ENCODE measurements at places on chromosomes 1 and 21.

DNA sequence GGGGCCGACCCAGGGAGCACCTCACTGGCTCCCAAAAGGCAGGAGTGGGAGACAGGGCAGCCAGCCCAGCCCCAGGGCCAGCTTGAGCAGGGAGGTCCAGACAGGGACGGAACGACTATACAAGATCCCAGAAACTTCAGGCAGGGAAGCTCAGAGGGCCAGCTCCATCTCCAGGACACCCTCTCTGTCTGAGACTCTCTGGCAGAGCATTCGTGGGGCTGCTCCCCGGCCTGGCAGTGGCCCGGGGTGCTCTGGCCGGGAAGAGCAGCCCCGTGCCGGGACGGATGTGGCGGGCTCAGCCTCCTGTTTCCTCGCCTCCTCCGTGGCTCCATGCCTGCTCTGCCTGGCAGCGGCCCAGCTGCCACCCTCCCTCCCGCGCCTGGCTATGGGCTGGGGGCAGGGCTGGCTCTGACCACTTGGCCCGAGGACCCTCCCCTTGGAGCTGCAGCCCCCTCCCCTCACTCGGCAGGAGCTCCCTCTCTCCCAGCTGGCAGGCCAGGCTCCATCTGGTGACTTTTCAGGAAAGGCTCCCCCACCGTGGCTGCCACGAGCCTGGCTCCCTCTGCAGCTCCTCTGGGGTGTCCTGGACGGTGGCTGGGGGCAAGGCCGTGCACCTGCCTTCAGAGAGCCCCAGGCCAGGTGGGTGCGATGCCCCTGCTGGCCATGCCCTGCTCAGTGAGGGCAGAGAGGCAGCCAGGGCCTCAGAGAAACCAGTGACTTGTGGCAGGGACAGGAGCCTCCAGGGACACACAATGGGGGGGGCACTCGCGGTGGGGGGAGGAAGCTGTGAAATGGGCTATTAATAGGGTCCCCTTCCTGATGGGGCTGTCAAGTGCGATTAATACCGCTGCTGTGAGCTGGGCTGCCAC, 5.6 kb upstream of the PLCH2 start:
- no peak for DNase-seq

- no peak for DNase-seq
Measured at GRCh38 chr1:169487133-169487532, 1.4 kb upstream of the SLC19A2 start.

DNA sequence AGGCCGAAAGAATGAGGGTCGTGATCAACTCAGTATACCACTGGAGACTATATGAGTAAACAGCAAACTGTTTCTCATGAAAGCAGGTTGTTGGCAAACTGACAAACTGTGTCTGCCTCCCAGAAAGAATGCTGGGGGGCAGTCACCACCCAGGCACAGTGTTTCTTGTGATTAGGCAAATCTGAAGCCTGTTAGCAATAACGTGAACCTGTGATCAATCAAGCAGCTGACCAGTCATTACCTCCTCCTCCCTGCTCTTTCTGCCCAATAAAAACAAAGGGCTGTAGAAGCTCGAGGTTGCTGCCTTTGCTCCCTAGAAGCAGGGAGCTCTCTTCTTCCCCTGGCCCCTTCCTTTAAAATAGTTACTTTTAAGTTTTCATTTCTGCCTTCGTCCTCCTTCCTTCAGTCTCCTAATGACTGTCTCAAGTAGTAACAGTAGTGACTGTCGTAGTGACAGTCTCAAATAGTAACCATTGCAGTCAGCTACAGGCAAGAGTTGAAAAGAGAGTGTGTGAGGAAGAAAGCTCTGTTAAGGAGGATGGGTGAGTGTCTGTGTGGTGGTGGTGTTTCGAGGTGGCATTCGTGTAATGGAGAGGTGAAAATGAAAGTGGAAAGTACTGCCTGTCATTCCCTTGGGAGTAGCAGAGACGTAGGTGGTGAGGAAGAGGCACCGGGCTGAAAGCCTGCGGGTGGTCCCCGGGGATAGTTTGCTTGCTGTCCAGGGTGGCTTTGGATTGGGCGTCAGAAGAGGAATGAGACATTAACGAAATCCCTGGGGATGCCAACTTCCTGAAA, 14.5 kb downstream of the HHAT start:
- DNase-seq = no peak

DNA sequence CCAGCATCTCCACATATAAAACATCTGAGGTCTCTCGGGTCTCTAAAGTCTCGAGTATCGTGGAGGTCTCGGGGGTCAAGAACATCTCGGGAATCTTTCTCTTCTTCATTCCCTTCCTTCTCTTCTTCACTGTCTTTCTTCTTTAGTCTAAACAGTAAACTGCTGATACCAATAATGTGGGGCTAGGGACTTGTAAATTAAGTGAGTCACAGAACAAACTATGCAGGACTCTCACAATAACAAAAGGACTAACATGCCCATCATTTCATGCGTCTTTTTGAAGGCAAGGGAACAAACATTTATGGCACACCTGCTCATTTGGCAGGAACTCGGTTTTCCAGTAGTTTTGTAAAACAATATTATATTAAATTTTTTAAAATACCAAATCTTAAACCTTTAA, 32.4 kb downstream of the PRPF38A start:
- DNase-seq = no peak

- DNase-seq = no peak
Measured at GRCh38 chr1:54453022-54453421, 46.8 kb upstream of the SSBP3 start.

- DNase-seq = no peak
Measured at GRCh38 chr1:217897100-217897499, 266.0 kb downstream of the SPATA17 start.

GRCh38 chr1:105636052-105636451, 1420.4 kb upstream of the PRMT6 start:
- DNase-seq = no peak

GRCh38 chr1:58057826-58058225, 488.7 kb downstream of the OMA1 start:
- DNase-seq = no peak

GRCh38 chr1:171699531-171699930, 42.3 kb downstream of the VAMP4 start:
- DNase-seq = no peak

GRCh38 chr1:5394111-5394510, 598.1 kb downstream of the NPHP4 start:
- DNase-seq = no peak

DNA sequence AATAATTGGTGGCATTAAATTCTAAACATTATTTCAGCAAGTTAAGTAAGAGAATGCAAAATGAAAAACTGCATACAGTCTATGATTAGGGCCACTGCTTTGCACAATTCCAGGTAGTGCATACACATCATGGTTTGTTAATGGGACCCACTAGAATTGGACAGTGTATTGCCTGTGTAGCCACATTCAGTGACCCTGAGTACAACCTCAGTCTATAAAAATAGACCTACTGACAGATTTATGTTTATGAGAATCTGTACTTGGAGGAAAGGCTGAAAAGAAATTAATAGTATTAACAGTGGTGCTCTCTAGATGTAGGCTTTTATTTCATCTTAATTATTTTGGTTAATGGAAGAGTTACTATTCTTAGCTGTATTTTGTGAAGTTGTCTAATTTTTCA, 18.8 kb downstream of the UAP1 start:
- no peak for DNase-seq

GRCh38 chr1:227299688-227300087, 18.6 kb downstream of the CDC42BPA start:
- DNase-seq = no peak

DNA sequence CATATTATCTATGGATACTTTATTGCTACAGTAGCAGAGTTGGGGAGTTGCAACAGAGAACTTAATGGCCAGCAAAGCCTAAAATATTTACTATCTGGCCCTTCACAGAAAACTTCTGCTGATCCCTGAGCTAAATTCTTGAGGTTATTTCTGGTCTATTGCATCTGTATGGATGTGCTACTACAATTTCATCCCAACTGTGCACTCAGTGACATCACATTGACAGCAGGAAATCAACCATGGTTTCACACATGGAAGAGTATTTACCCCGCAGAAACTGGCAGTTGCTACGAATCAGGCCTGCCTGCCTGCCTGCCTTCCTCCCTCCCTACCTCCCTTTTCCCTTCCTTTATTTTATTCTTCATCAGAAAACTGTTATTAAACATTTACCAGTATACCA, 12.1 kb downstream of the CLCA2 start:
- DNase-seq = no peak

Data from stimulated activated CD8-positive, alpha-beta memory T cell treated with anti-CD3 and anti-CD28 coated beads, Interleukin-4, amount 100 ng/mL, for 4 hours (primary cell).